Thoracic aorta (tissue), 2 donors: ENCODE measurements at places on chromosomes 12 and 14.

DNA sequence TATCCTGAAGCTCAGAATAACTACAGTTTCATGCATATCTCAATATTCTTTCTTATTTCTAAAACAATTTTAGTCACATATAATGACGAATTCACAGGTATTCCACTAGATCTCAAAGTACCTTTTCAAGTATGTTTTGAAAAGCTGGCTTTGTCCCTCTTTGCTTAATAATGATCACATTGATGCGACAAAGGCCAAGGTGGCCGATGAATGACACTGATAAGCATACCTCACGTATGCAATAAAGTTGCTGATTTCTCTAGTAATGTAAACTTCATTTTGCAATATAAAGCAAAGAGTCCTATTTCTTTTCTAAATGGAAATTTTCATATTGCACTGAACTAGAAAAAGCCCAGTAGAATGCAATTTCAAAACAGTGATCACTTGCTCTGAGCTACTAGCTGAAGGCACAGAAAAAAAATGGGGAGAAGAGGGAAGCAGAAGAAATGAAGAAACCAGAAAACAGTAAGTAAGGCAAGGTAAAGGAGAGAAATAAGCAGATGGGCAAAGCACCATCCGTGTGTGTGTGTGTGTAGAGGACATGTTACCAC, 29.3 kb downstream of the FGD6 start:
- H3K27ac ChIP-seq = no peak overlapping the region
- no peaks in the 10 kb centered on the region for H3K27me3 ChIP-seq
- no peak for DNase-seq

GRCh38 chr14:20578325-20578724, 9.5 kb downstream of the RNASE11 start:
- H3K27ac ChIP-seq = no peak overlapping the region
- no peak overlapping the region for H3K4me3 ChIP-seq
- no peaks in the 10 kb centered on the region for H3K4me1 ChIP-seq
- H3K27me3 ChIP-seq = no peaks in the 10 kb centered on the region
- no peaks in the 10 kb centered on the region for H3K36me3 ChIP-seq

- DNase-seq = no peak
- peaks cover 27% of the 10 kb centered on the region for H3K4me1 ChIP-seq
- H3K4me3 ChIP-seq = no peak overlapping the region
- H3K27me3 ChIP-seq = no peaks in the 10 kb centered on the region
- H3K36me3 ChIP-seq = no peaks in the 10 kb centered on the region
These were observed 205.4 kb downstream of the DAD1 start for GRCh38 chr14:22383515-22384166.

GRCh38 chr12:57498571-57498970, 10.7 kb downstream of the MARS1 start:
- no peak overlapping the region for H3K4me3 ChIP-seq
- H3K36me3 ChIP-seq = peaks cover 47% of the 10 kb centered on the region
- H3K27ac ChIP-seq = no peak overlapping the region
- H3K27me3 ChIP-seq = no peaks in the 10 kb centered on the region

GRCh38 chr14:64855721-64856528, 23.8 kb downstream of the SPTB start:
- H3K27me3 ChIP-seq = no peaks in the 10 kb centered on the region
- H3K27ac ChIP-seq = no peak overlapping the region
- no peak for DNase-seq
- H3K4me1 ChIP-seq = peaks cover 7% of the 10 kb centered on the region

- H3K27me3 ChIP-seq = no peaks in the 10 kb centered on the region
- H3K4me3 ChIP-seq = no peak overlapping the region
- DNase-seq = no peak
- no peak overlapping the region for H3K27ac ChIP-seq
- no peaks in the 10 kb centered on the region for H3K36me3 ChIP-seq
These were observed 197.4 kb upstream of the PRMT8 start for GRCh38 chr12:3293446-3294161.

DNA sequence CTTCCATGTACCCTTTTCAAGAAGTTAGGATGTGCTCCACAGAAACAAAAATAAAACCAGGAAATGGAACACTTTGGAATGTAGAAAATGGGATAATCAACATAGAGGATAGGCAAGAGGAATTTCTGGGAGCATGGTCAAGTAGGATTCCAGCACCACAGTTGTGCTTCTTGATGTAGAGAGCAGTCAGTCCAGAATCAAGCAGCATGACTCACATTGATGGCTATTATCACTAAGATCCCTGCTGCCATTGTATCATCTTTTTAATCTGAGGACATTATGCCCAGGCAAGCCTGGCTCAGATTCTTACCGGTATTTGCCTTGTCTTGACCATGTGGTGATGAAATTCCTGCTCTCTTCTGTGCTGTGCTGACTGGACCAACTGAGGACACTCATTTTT, 5.7 kb downstream of the ETFRF1 start:
- no peak overlapping the region for H3K4me3 ChIP-seq
- DNase-seq = no peak
- no peaks in the 10 kb centered on the region for H3K36me3 ChIP-seq
- no peak overlapping the region for H3K27ac ChIP-seq

DNA sequence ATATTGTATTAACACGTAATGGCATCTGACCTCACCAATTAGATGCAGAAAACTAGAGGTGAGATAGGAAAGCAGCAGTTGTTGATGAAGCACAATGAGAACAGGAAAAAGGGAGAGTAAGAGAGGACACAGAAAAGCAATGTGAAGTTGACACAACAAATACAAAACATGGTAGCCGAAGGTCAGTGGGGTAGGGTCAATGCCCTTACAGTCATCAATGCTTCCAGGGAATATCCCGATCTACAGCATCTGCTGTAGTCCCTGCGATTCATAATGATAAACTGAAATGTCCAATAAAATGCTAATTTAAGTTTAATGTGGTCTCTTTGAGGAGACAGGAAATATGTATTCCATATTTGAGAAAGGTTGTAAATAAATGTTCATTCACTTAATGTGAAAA, 2.9 kb upstream of the COL2A1 start:
- peaks cover 34% of the 10 kb centered on the region for H3K4me1 ChIP-seq
- H3K27ac ChIP-seq = no peak overlapping the region
- no peak for DNase-seq
- peaks cover 19% of the 10 kb centered on the region for H3K27me3 ChIP-seq

DNA sequence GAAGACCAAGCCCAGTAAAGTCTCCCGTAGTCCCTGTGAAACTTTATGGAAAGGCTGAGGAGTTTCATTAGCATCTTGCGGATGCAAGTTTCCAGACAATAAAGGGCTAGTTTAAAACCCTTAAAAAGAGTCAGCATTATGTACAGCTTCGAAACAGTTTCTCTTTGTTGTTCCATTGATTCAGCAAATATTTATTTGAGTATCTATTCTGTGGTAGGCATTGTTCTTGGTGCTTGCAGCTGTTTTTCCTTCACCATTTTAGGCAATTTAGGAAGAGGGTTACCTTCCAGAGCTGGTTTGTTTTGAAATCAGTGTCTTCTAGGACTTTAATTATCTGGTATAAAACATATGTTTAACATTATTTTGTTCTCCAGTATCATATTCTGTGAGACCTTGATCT, 1.5 kb downstream of the SLIRP start:
- peak overlapping the region; percentile 76 for H3K4me3 ChIP-seq
- no peak for DNase-seq
- peaks cover 16% of the 10 kb centered on the region for H3K36me3 ChIP-seq
- H3K4me1 ChIP-seq = peaks cover 27% of the 10 kb centered on the region

- no peak overlapping the region for H3K27ac ChIP-seq
- no peak for DNase-seq
These were observed 38.1 kb upstream of the CAPRIN2 start for GRCh38 chr12:30792648-30793499.

GRCh38 chr14:49999146-49999761, 106.4 kb downstream of the ARF6 start:
- no peaks in the 10 kb centered on the region for H3K36me3 ChIP-seq
- H3K4me3 ChIP-seq = no peak overlapping the region
- DNase-seq = peak; percentile 87
- H3K4me1 ChIP-seq = peaks cover 38% of the 10 kb centered on the region

GRCh38 chr12:51391283-51392123, at the start of gene GALNT6:
Gene GALNT6 (minus strand): TSS chr12:51391406. CDS start chr12:51379781, 11,625 bp downstream.
- peak within 1 kb of the TSS; percentile 49 for H3K27ac ChIP-seq
- no peaks in the 10 kb centered on the region for H3K36me3 ChIP-seq
- no peak for DNase-seq

DNA sequence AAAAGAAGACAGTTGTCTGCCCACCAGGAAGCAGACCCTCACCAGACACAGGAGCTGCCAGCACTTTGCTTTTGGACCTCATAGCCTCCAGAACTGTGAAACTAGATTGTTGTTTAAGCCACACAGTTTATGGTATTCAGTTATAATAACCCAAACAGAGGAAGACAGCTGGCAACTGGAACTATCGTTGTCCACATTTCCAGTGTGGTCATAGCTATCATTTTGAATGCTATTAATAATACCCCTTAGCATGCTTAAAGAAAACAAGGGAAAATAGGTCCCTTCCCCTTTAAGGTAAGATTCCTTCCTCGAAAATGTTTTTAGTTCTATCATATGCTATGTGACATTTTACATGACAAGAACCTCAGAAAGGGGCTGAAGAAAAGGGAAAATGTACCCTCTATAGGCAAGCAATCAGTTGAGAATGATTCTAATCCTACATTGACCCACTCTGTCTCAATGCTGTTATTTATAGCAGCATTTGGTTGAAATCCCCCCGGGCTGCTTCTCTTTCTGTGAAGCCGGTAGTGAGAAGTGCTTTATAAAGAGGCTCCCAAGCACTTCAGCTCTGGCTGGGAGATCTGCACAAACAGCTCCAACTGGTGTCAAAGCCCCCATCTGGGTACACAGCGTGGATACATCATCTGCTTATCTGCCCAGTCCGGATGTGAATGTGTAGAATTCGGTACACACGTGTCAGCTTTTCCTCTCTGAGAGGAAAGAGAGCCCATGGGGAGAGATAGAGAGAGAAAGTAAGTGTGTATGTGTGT, 221.2 kb upstream of the FLRT2 start:
- H3K27me3 ChIP-seq = no peaks in the 10 kb centered on the region
- H3K27ac ChIP-seq = no peak overlapping the region
- DNase-seq = no peak
- no peak overlapping the region for H3K4me3 ChIP-seq

DNA sequence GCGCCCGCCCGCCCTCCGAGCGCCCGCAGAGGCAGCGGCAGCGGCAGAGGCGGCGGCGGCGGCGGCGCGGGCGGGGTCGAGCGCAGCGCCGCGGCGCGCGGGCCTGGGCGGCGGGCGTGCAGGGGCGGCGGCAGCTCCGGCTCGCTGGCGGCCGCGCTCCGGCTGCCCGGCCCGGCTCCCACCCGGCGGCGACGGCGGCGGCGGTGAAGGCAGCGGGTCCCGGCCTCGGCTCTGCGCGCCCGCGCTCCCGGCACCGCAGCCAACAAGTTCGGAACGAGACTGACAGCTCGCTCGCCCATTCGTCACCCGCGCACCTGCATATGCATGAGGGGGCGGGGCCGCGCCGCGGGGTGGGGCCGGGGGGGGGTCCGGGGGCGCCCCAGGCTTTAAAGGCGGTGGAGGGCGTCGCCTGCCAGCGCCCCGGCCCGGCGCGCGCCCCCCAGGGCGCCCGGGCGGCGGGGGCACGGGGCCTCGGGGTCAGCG, at the start of gene JAG2:
Gene JAG2 (minus strand): TSS at position 281 of the 483 bp plus-strand sequence. CDS start 356 bp downstream, outside the sequence.
- H3K27ac ChIP-seq = no peak within 1 kb of the TSS
- no peaks in the 10 kb centered on the region for H3K27me3 ChIP-seq
- DNase-seq = no peak
- H3K36me3 ChIP-seq = no peaks in the 10 kb centered on the region
- H3K4me1 ChIP-seq = peaks cover 29% of the 10 kb centered on the region

DNA sequence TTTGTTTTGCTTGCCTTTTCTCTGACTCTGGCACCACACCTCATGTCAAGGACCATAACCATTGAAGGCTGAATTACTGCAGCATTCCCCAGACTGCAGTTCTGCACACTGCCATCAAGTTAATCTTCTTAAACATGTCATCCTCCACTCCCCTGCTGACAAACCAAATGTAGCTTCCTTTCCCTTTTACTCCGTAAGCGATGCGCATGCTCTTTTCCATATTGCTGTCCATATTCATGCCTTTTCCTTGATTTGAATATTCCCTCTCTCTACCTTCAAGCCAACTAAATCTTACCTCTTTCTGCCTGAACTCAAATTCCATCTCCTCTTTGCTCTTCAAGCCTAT, 13.6 kb downstream of the GPX2 start:
- H3K4me3 ChIP-seq = no peak overlapping the region
- H3K4me1 ChIP-seq = peaks cover 52% of the 10 kb centered on the region
- peaks cover 9% of the 10 kb centered on the region for H3K36me3 ChIP-seq
- DNase-seq = no peak
- H3K27me3 ChIP-seq = no peaks in the 10 kb centered on the region

DNA sequence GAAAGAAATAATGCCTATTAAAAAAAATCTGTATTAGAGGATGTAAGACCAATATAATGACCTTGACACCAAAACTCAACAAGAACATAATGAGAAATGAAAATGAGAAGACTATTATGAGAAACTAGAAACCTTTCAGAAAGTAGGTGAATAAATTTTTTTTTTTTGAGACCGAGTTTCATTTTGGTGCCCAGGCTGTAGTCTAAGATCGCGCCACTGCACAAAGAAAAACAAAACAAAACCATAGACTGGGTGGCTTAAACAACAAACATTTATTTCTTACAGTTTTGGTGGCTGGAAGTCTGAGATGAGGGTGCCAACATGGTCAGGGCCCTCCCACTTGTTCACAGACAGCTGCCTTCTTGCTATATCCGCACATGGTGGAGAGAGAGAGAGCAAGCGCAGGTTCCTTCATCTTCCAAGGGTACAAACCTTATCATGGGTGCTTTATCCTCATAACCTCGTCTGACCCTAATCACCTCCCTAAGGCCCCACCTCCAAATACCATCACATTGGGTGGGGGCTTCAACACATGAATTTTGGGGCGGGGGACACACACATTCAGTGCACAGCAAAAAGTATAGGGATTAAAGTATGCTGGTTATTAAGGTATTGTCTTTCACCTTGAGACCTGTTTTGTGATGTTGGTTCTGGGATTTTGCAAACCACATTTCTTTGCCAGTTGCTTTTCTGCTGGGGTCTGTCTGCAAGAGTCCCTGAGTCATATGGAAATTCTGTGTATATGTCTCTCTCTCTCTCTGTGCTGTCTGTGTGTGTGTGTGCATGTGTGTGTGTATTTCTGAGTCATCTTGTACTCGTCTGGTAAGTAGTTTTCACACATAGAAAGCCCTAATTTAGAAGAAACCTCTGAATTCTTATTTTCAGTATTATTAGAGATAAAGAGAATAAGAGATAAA, 26.2 kb downstream of the ZCRB1 start:
- H3K4me3 ChIP-seq = no peak overlapping the region
- H3K36me3 ChIP-seq = no peaks in the 10 kb centered on the region
- DNase-seq = no peak
- H3K27me3 ChIP-seq = no peaks in the 10 kb centered on the region
- no peak overlapping the region for H3K27ac ChIP-seq
- H3K4me1 ChIP-seq = no peaks in the 10 kb centered on the region

GRCh38 chr12:70754330-70754741, 117.1 kb upstream of the PTPRB start:
- no peak overlapping the region for H3K27ac ChIP-seq
- no peaks in the 10 kb centered on the region for H3K36me3 ChIP-seq
- no peak for DNase-seq

- no peak for DNase-seq
- H3K36me3 ChIP-seq = no peaks in the 10 kb centered on the region
- no peak overlapping the region for H3K4me3 ChIP-seq
- H3K27ac ChIP-seq = no peak overlapping the region
- no peaks in the 10 kb centered on the region for H3K27me3 ChIP-seq
These were observed 253.8 kb upstream of the GARIN6 start for GRCh38 chr12:99393763-99394162.
